Left renal cortex interstitium (tissue), 4 donors: ENCODE measurements at places on chromosomes 2 and 18. TPM values are rescaled to one million over a fixed set of nuclear protein-coding genes. Genes with fewer than 3 reads are reported as not detected.
A peak's percentile ranks its signal among the peaks of the same experiment; 100 is the strongest.

The DYTN gene
- not detected for polyA plus RNA-seq

DNA sequence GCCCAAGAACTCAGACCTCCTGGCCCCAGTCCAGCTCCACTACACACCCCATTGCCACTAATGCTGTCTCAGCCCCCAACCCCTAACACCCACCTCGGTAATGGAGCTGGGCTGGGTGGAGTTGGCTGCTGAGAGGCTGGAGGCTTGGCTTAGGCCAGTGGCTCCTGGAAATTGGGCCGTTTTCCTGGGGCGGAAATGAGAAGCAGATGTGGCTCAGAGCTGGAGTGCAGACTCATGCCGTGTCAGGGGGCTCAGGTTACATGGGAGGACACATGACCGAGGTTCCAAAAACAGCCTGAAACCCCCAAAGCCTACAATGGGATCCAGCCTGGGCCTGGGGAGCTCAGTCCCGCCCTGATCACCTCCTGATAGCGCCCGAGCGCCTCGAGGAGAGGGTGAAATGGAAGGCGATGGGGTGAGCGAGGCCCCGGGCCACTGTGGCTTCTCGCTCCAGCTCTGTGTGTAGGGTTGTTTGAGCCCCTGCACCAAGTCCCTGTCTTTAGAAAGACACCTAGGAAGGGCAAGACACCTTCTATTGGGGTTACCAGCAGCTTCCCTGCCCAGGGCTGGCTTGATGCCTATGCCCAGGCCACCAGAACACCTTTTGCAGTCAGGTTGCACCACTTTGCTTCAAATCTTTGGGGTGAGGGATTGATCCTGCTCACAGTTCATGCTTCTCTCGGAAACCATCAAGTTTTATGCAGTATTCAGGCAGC is 175.7 kb upstream of the HAAO start:
- DNase-seq: no peak

- no peak for DNase-seq
Observed at GRCh38 chr18:43170586-43170985, 55.1 kb upstream of the RIT2 start.

- DNase-seq: no peak
Observed at GRCh38 chr18:23805898-23806297, 116.6 kb downstream of the LAMA3 start.

DNA sequence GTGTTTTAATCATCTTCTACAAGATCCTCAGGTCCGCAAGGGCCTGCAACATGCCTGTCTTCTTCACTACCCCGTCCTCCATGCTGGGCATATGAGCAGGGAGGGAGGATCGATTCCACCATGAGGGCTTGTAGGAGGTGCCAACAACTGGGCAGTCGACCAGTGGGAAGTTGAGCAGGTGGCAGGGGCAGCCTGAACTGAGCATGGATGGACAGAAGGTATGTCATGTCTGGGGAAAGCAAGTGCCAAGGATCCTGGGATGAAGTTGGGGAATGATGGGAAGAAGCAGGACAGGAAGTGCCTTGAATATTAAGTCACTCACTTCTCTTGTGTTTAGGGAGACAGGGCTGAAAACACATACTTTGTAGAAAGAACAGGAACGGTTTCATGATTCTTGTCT is 44.7 kb downstream of the CTIF start:
- no peak for DNase-seq

The KLF7 gene
- polyA plus RNA-seq: 22.7 TPM

The SDC1 gene
- polyA plus RNA-seq: 27.1 TPM

The BMP10 gene
- not detected for polyA plus RNA-seq

- peak; percentile 16 for DNase-seq
Observed at GRCh38 chr2:171598713-171599319, 76.5 kb downstream of the CYBRD1 start.

The CABLES1 gene
- 26.6 TPM for polyA plus RNA-seq

- no peak for DNase-seq
Observed at GRCh38 chr2:173187941-173188788, 112.5 kb downstream of the MAP3K20 start.

The ST8SIA3 gene
- 0.03 TPM for polyA plus RNA-seq

The FRZB gene
- polyA plus RNA-seq: 9.8 TPM

GRCh38 chr2:19714926-19715325 is 186.9 kb downstream of the TTC32 start:
- no peak for DNase-seq

DNA sequence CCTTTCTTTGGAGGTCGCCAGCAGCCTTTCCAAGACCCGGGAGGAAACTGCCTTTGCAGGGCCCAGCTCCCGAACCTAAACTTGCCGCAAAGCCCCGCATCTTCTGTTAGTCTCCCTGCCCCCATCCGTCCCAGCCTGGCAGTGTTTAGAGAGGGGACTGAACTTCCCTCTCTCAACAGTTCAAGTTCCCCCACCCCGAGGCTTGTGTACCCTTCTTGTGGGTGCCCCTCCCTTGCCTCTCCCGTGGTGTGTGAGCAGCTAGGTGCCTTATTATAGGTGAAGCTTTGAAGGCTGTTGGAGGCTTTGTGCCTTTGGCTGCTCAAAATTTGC is 1.4 kb downstream of the LBH start:
- DNase-seq: no peak

The NEB gene
- polyA plus RNA-seq: 25.2 TPM

DNA sequence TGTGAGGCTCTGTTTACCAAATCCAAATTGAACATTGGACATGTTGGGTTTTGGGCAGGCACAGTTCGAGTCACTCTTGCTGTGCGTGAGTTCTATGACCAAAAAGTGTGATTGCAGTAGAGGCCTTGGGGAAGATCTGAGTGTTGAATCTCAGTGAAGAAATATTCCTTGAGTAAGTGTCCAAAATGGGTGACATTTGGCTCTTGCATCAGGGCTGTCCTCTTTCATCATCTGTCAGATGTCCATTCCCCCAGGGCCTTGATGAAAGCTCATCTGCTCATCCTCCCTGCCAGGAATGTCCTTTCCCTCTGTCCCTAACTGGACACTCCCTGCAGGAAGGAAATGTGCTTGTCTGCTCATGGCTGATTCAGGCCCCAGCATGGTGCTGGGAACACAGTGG is 6.4 kb upstream of the SFTPB start:
- DNase-seq: no peak

DNA sequence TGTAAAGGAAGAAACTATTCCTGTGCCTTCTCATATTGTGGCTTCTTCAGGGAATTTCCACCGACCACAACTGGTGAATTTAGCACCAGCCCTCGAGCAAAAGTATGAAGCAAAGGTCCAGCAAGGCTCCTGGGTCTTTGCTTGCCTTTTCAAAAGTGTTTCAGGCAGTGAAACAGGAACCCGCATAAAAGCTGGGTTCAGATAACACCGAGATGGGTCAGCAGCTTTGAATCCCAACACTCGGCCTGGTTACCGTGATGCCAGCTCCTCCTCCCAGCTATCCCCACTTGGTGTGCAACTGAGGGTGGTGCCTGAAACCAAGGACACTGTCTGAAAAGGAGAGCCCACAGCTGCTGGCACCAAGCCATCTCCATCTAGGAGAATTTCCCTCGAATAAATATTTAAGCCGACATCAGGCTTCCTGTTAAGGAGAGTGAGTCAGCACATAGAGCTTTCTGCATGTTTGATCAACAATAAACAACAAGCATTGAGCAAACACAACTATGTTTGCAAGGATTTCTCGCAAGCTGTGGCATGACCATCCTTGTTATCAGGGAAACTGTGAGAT is 69.5 kb downstream of the ANTXR1 start:
- no peak for DNase-seq

DNA sequence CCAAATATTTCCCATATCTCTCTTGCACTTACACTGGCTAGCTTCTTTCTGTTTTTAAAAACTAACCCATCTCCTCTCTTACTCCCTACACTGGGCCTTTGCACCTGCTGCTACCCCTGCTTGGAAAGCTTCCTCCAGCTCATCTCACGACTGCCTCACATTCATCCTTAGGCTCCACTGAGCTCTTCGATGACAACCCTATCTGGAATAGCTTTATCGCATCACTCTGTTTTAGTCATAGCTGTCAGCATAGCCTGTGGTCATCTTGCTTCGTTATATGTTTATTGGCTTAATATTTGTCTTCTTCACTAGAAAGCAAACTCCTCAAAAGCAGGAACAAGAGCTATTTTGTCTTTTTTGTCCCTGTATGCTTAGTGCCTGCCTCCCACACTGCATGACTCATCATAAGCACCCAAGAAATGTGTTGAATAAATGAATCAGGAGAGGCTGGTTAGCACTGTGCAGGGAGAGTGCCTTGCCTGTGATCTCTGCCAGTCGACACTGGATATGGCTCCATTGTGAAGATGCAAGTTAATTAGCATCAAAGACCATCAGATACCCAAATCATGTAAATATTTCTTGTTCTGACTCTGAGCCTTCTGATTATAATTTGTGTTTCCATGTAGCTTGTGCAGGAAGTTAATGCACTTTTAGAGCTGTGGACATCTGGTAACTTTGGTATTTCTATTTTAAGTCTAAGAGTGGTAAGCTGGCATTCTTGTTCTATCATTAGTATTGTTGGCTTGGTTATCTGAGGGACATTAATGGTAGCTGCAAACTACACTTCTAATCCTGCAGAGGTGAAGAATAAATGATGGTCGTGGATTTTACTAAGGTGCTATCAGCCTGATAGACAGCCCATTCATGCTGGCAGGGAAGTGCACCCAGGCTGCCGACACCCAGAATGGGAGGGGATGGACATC is 10.3 kb upstream of the DYTN start:
- DNase-seq: no peak

DNA sequence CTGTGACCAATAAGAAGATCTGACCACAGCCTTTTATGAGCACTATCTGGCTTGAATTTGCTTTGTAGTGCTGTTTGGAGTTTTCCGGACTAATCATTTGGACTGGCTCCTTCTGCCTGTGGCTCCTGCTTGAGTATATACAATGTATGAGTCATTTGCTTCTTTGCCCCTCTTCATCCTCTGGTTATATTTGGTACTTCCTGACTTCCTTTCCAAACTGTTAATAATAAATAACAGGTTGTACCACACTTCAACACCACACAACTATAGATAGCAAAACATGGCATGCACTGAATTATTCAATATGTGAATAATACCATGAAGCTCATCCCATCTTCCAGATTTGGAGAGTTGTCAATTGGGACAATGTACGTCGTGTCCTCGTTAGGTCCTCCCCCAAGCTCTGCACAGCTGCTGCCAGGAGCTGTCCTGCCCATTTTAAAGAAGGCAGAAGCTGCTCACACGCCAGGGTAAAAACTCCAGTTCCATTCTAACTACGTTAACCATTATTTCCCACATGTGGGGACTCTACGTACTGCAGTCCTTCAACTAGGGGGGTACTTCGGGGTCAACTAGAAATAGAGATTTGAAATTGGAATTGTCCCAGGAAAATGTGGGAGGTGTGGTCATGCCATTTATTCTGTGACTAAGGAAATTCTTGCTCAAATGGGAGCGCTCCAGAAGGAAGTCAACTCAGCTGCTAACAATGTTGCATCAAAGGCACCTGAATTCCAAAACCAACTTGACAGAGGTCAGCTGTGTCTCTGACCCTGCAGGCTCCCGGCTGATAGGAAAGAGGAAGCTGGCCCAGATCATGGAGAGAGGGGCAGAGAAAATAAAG is 38.1 kb downstream of the ST8SIA5 start:
- DNase-seq: no peak

The SCG2 gene
- polyA plus RNA-seq: 0.22 TPM

The PPM1B gene
- polyA plus RNA-seq: 77.5 TPM

The SPAST gene
- polyA plus RNA-seq: 28.5 TPM

DNA sequence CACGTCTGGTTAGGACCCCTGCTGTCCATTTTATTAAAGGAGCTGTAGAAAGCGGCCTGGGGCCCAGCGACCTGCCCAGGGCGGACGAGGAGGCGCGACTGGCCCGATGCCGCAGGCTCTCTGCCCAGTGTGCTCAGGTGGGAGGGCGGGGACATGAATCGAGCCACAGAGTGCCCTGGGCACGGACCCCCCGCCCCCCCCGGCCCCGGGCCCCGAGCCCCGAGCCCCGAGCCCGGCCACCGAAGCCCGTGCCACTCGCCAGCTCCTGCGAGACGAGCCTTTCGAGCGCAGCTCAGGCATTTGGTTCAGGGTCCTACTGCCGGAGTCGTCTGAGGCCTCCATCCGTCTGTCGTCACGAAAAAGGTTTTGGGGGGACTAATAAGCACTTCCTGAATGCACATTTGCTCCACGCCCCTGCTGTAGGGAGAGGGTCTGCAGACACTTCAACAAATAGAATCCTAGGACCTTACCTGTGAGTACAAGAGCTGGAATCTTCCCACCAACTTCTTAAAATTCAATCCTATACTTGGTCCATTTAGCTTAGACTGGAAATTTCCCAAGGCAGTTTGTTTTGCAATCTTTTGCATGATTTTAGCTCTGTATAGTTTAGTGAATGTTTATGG is 602 bp upstream of the ADAM17 start:
- DNase-seq: peak; percentile 32

DNA sequence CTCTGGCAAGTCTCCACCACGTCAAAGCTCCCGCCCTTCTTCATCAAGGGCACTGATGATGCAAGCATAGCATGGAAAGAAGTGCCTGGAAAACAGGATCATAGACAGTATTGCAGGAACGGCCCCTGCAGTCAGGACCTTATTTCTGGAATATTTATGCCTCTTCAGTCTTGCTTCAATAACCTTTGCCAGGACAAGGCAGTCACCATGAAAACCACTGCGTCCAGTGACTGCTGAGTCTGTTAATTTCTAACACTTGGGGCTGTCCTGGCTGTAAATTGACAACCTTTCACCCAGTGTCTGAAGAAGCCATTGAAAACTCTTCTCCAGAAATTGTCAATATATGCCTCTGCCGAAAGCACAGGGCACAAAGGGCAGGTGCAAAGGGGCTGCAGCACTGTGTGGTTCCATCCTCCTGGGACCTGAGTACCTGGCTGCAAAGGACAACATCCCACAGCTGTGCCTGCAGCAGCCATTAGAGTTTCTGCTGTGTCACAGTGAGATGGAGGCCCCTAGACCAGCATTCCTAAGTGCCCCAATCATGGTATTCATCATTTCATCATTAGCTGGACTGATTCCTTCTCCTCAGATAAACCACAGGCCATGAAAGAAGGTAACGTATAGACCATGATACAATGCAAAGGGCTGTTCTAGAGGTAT is 819.6 kb downstream of the RNF144A start:
- DNase-seq: no peak

The FLACC1 gene
- 0.48 TPM for polyA plus RNA-seq
